ENCODE measurements at places on chromosomes 6 and 20.
A peak's percentile ranks its signal among the peaks of the same experiment; 100 is the strongest.

GRCh38 chr6:152273638-152274037, 363.5 kb downstream of the SYNE1 start:
- no peak for DNase-seq

GRCh38 chr6:111598181-111598580, 7.5 kb downstream of the TRAF3IP2 start:
- no peak for DNase-seq

DNA sequence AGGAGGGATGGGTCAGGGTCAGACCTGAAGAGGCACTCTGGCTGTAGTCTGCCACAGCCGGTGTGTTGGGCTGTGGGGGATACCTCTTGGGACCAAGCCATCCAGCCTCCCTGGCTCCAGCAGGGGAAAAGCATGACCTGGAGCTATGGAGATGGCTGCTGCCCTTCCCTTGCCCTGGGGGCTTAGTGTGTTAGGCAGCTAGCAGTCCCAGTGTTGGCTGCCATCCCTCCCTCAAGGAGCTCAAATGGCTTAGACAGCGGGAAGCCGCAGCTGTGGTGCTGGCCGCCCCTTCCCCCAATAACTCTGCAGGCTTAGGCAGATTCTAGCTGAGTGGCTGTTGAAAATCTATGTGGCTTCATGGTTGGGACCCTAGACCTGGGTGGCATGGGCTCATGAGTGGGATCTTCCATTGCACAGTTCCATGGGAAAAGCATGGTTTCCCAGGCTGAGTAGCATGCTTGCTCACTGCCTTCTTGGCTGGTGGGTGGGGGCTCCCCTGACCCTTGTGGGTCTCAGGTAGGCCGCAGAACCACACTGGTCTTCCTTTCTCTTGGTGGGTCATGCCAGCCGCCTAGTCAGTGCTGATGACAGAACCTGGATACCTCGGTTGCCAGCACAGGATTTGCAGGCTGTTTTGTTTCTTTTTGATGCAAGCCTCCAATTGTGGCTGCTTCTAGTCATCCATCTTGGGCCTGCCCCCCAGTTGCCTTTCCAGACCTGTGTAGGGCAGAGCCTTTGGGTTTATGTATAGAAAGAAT, 69.0 kb upstream of the AHI1 start:
- no peak for DNase-seq

GRCh38 chr20:51388227-51388626, 154.3 kb downstream of the NFATC2 start:
- DNase-seq = peak; percentile 29

GRCh38 chr6:12298017-12298978, 8.1 kb downstream of the EDN1 start:
- DNase-seq = no peak

GRCh38 chr6:95866732-95867131, 149.0 kb upstream of the FUT9 start:
- DNase-seq = no peak

- no peak for DNase-seq
These were observed 5.3 kb downstream of the RAB32 start for GRCh38 chr6:146548898-146549374.

GRCh38 chr20:38970302-38970701, 8.2 kb downstream of the DHX35 start:
- peak; percentile 69 for DNase-seq

- no peak for DNase-seq
These were observed 2.7 kb downstream of the ID1 start for GRCh38 chr20:31607640-31608250.

Data from AG09309 (cell line).